ENCODE measurements at places on chromosomes 2 and 18. TPM values are rescaled to one million over a fixed set of nuclear protein-coding genes. Genes with fewer than 3 reads are reported as not detected.

Gene TEX44
- not detected for total RNA-seq

Gene FBXO15
- 0.67 TPM for total RNA-seq

Gene CMPK2
- 6.8 TPM for total RNA-seq

Gene CLK1
- total RNA-seq = 112 TPM

Gene HOXD11
- total RNA-seq = not detected

- no peak overlapping the region for H3K27ac ChIP-seq
- no peaks in the 10 kb centered on the region for H3K4me1 ChIP-seq
- H3K27me3 ChIP-seq = no peaks in the 10 kb centered on the region
- no peak for DNase-seq
Observed at GRCh38 chr2:14560716-14561115, 71.8 kb upstream of the LRATD1 start.

- H3K27me3 ChIP-seq = no peaks in the 10 kb centered on the region
- DNase-seq = no peak
- no peak overlapping the region for H3K4me3 ChIP-seq
- peaks cover 4% of the 10 kb centered on the region for H3K36me3 ChIP-seq
Observed at GRCh38 chr2:190551928-190552327, 17.4 kb upstream of the NEMP2 start.

DNA sequence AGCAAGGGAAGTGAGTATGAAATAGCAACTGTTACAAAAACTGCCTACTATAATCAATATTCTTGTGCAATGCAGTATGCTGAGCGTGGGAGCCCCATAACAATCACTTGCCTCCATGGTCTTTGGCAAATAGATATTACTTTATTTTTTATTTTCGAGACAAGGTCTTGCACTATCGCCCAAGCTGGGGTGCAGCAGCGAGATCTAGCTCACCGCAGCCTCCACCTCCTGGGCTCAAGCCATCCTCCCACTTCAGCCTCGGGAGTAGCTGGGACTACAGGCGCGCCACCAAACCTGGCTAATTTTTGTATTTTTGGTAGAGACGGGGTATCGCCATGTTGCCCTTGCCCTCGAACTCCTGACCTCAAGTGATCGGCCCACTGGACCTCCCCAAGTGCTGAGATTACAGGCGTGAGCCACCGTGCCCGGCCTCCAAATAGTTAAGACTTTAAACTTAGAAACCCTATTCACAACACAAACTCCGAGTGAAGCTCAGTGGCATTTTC lies 1.2 kb upstream of the CCNT2 start:
- peak overlapping the region; percentile 90 for H3K4me3 ChIP-seq
- H3K27me3 ChIP-seq = peaks cover 5% of the 10 kb centered on the region
- peak; percentile 27 for DNase-seq
- H3K36me3 ChIP-seq = peaks cover 16% of the 10 kb centered on the region

- DNase-seq = no peak
- H3K4me3 ChIP-seq = no peak overlapping the region
- H3K4me1 ChIP-seq = no peaks in the 10 kb centered on the region
- no peak overlapping the region for H3K27ac ChIP-seq
- no peaks in the 10 kb centered on the region for H3K36me3 ChIP-seq
- H3K27me3 ChIP-seq = no peaks in the 10 kb centered on the region
Observed at GRCh38 chr2:125745514-125745913, 910.4 kb upstream of the GYPC start.

Measured in activated CD4-positive, alpha-beta memory T cell treated with anti-CD3 and anti-CD28 coated beads for 36 hours (primary cell).